Stimulated activated CD8-positive, alpha-beta memory T cell treated with anti-CD3 and anti-CD28 coated beads, Interleukin-15, amount 100 ng/mL, for 1 hour (primary cell): ENCODE measurements at places on chromosomes 6 and 20.

GRCh38 chr6:15147827-15148226 is 98.0 kb upstream of the JARID2 start:
- no peak for DNase-seq

- DNase-seq, result no peak
These were observed 303.4 kb downstream of the PLCB1 start for GRCh38 chr20:8435285-8436035.

GRCh38 chr6:134407791-134408190 is 89.9 kb upstream of the SGK1 start:
- DNase-seq, result no peak

DNA sequence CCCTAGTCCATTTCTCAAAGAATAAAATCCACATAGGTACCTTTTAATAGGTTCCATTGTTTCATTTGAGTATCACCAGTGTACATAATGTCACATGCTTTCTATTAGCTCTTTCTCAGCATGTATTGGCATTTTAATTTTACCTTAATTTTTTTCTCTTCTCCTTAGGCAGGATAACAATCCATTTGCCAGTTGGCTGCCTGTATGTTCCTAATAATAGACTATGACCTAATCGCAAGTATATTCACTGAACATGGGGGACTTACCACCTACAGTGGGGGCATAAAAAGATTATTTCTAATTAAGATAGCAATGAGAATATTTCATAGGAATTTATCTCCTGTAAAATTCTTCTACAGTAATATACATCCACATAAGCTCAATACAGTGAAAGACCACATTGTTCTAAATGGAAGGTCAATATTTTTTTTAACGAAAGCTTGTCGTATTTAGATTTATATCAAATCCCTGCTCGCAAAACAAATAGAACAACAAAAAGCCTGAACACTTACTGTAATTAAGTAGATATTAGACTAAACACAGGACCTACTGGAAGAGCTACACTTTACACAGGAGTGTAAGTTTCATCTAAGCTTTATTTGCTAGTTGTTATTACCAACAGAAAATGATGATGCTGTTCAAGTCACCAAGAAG is 76.4 kb downstream of the OGFRL1 start:
- no peak for DNase-seq

DNA sequence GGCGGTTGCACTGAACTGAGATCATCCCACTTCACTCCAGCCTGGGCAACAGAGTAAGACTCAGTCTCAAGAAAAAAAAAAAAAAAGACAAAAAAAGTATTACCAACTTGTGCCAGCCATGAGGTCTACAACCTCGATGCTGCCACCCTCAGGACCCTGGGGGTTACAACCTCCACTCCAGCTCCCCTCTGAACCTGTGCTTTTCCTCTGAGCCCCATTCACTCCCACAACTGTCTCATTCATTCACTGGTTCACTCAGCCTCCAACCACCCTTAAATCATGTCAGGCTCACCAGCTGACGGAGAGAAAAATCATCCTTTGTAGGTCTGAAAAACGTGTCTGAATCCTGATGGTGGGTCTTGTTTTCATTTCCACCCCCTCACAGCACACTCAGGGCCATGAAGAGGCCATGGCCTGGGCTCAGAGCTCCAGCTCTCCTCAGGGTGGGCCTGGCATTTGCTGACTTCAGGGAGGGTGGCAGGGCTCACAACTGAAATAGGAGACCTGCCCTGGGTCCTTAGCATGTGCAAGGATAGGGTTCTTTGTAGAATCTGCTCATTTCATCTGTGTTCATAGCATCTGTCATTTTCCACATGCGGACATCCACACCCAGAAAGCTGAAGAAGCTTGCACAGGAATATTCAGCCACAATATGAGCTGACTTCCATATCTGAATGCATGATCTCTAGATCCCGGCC is 1.9 kb upstream of the ULBP1 start:
- no peak for DNase-seq

DNA sequence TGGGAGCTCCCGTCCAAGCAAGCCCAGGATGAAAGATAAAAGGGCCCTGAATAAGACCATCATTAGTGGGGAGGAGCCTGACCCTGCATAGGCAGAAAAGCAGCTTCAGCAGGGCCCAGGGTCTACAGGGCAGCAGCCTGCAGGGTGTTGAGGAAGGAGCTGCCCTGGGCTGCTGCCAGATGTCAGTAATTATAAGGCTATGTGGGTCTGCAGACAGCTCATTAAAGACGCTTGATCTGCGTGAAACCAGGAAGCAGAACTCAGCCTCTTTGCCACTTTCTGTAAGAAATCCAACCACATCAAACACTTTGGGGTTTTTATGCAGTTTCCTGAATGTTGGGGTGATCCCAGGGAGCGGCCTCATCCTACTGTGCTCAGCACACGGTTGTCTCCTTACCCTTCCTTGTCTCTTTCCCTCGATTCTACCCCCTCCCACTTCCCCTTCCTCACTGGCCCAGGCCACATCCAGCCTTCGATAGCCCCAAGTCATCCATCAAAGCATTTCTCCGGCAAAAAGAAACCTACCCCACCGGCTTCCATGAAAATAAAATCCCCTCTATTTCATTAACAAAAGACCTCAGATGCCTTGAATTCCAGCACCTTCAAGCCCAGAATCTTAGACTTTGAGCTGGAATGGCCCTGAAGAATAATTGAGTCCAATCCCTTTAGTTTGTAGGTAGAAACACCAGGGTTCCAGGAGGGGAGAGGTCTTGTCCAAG is 1.0 kb upstream of the TGM6 start:
- no peak for DNase-seq
